ENCODE measurements at places on chromosomes 5 and 9.

DNA sequence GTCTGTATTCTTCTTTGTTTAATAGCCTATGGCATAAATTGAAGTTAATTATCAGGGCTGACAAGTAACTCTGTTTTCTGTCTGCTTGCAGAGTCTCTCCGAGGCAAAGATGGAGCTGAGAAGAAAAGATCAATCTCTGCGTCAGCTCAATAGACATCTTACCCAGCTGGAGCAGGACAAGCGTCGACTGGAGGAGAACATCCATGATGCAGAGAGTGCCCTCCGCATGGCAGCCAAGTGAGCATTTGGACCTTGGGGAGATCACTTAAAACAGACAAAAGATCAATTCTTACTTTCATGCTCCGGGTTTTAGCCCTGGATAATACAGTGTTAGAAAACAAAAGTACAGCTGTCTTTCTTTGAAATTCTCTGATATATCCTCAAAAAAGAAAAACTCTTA lies 293.8 kb downstream of the CCDC171 start:
- no peak for DNase-seq

- no peak for DNase-seq
These were observed 233.0 kb downstream of the CD180 start for GRCh38 chr5:66963559-66963971.

DNA sequence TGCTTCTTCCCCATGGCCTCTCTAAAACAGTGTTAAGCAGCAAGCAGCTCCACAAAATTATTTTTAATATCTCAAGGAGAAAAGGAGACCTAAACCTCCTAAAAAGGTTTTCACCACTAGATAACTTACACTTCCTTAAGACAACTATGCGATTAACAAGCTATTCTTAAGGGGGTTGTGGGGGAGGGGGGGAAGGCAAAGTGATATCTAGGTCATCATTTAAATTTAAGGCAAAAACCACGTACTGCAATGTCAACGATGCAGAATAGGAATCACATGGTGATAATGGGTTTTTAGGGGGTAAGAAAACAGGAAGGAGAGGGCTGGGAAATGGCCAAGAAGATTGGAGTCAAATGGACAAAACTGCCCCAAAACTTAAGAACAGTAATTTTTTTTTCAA lies 32.6 kb downstream of the CSNK1A1 start:
- no peak for DNase-seq

GRCh38 chr9:124551472-124552272 lies 44.5 kb upstream of the NR5A1 start:
- peak; percentile 32 for DNase-seq

- DNase-seq: no peak
These were observed 127.2 kb downstream of the KDM4C start for GRCh38 chr9:6884990-6885389.

- no peak for DNase-seq
These were observed 105.5 kb downstream of the PDE6A start for GRCh38 chr5:149838881-149839739.

DNA sequence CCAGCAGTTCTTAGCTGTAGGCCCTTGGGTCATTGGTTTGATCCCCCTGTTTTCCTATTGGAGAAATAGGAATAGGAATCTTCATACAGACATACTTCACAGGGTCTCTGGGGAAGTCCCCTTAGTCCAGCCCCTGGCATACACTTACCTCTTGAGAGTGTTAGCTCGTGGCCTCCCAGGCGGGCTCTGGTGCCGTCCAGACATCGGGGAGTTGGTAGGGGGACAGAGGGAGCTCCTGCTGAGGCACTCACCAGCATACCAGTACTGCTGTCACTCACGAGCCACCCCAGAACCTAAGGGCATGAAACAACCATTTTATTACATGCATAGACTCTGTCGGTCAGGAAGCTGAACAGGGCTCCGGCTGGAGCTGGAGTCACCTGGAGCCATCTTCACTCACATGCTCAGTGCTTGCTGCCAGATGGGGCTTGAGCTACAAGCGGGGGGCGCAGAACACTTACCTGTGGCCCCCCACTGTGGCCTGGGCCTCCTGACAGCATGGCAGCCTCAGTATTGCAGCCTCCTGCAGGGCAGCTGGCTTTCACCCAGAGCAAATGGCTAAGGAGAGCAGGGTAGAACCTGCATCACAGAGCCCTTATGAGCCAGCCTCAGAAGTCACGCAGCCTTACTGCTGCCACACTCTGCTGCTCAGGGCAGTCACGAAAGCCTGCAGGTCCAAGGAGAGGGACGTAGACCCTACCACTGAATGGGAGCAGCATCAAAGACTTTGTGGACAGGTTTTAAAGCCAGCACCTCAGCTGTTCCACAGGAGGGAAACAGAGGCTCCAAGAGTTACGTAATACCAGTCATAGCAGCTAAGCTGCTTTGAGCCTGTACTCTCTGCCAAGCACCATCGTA lies 58.3 kb upstream of the ANGPTL2 start:
- no peak for DNase-seq

DNA sequence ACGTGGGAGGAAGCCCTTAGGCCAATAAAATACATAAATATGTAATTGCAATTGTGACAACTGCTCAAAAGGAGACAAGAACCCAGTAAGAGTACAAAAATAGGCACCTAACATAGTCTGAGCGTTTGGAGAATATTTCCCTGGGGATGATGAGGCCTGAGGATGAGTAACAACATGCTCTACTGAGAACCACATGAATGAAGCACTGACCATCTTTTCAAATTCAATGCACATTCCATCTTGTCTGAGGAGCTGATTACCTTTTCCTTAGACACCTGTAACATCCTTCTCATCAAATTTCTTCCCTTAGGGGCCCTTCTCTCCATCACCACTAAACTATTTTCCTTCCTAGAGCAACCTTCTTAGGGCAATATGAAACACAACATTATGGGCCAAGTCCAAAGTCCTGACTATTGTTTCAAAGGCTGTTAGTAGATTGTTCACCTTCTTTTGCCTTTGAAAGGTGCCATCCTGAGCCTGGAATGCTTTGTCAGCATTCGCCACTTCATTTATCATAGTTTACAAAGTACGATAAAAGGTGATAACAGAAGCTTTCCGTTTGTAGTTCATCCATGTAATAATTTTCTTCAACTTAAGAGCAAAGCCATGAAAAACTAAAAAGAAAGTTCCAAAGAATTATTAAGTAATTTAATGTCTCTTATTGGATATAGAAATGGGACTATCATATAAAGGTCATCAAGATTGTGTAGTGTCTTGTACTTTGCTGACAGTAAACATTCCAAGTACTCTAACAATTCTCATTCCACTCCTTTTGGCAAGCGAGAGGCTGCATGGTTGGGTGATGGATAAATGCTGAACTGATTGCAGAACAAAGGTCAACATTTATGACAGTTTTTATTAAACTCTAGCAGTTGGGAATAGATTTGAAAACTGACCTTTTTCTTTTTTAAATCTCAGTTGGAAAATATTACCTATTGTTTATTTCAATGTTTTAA lies 471.3 kb downstream of the PDE4D start:
- no peak for DNase-seq

- DNase-seq: no peak
These were observed 250.9 kb upstream of the ZNF608 start for GRCh38 chr5:124997186-124997893.

- DNase-seq: no peak
These were observed 70.8 kb downstream of the PTBP3 start for GRCh38 chr9:112262577-112262976.

DNA sequence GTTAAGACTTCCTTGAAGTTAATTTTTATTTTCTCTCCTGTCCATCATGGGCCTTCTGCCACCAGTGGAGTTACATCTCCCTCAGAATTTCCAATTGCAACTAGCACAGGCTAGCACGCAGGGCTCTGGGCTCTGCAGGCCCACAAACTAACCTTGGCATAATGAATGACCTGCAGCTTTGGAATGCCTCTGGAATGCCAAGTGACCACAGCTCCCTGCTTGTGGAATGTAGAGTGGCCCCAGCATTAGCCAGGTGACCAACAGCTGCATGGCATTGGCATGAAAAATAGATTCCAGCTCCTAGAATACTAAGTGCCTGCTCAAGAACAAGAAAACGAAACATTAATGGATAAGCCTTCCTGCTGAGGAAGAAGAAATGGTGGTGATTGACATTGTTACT lies 726.1 kb downstream of the BRINP1 start:
- no peak for DNase-seq

- no peak for DNase-seq
These were observed 331.5 kb downstream of the ARHGEF28 start for GRCh38 chr5:73957397-73958001.

GRCh38 chr9:79572032-79572607 lies 355 bp downstream of the TLE4 start:
- no peak for DNase-seq

- DNase-seq: no peak
These were observed 5.7 kb upstream of the DCTN4 start for GRCh38 chr5:150764530-150764929.

GRCh38 chr9:115969096-115969495 lies 184.5 kb upstream of the PAPPA start:
- DNase-seq: no peak

DNA sequence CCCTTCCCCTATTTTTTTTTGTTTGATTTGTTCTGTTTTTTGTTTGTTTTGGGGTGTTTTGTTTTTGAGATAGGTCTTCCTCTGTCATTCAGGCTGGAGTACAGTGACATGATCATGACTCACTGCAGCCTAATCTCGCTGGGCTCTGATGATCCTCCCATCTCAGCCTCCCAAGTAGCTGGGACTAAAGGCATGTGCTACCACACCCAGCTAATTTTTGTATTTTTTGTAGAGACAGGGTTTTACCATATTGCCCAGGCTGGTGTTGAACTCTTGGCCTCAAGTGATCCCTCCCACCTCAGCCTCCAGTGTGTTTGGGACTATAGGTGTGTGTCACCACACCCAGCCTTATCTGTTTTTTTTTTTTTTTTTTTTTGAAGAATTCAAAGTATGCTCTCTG lies 605.4 kb downstream of the DNAH5 start:
- no peak for DNase-seq

GRCh38 chr5:963310-963672 lies 45.3 kb upstream of the NKD2 start:
- DNase-seq: no peak
